ENCODE measurements at places on chromosomes 4 and X.

- no peak for DNase-seq
These were observed 9.8 kb downstream of the TMEM255A start for GRCh38 chrX:120301497-120301896.

- no peak for DNase-seq
These were observed 25.0 kb upstream of the GJB1 start for GRCh38 chrX:71198066-71198465.

DNA sequence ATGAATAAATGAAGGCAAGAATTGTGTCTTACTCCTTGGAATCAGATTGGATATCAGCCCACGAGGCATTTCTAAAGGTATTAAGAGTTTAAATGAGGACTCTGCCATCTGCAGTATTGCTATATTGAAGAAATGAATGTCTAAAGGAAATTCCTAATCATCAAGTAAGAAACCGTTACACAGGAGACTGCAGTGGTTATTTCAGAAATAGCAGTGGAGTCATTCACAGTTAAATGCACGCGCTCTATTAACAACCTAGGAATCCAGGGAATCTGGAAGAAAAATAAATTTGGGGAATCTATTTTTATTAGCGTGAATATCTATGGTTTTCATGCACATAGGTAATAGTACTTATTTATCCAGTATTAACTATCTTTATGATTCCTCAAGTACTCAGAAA is 334.2 kb downstream of the TENM3 start:
- DNase-seq: no peak

DNA sequence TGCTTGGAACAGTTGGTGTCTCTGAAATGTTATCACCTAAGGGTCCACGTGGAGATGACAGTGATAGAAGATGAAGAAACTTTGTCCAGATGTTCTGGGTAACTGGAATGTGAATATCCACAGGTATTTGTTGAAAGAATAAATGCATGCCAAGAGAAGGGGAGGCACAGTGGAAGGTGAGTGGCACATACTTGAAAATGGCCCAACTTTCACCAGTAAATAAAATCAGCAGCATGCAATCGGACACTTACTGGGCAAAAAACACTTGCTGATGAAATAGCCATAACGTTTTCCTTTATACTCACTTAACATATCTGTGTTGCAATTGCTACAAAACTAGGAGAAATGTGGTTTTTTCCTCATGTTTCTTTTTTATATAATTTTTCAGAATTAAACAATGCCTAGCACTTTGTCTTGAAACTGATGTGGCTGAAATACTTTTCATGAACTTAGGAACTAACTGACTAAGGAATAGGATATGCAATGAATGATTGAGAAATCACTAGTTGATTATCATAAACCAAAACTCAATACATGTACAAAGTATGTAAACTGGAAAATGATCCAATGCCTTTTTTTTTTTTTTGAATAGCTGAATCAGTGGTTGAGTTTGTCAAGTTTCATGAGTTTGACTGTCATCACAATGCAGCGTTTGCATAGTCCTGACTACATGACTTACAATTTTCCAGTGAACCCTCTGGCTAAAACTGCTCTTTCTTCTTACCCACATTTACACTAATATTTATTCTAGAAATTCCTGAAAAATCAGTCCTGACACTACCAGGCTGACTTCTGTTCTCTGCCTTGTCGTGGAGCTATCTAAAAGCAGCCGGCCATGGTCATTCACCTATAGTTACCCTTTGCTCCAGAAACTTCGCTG is 127.4 kb downstream of the CPE start:
- DNase-seq: no peak

DNA sequence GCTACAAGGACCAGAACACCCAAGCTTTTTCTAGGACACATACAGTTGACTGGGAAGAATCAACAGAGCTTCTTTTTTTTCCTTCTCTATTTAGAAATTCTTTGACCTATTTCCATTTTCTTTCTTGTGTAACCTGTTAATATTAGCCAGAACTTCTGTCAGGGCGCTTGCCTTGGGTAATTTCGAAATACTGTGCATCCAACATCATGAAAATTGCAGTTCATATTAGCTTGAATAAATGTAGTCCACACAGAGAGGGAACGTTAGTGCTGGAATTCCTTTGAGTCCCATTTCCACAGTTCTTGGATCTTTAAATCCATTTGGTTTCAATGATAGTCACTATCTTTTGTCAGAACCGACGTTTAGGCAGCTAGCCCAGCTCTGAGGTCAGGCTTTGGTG is 141.8 kb downstream of the MXRA5 start:
- DNase-seq: no peak

- DNase-seq: no peak
These were observed 213.1 kb upstream of the NOCT start for GRCh38 chr4:138802499-138802898.

DNA sequence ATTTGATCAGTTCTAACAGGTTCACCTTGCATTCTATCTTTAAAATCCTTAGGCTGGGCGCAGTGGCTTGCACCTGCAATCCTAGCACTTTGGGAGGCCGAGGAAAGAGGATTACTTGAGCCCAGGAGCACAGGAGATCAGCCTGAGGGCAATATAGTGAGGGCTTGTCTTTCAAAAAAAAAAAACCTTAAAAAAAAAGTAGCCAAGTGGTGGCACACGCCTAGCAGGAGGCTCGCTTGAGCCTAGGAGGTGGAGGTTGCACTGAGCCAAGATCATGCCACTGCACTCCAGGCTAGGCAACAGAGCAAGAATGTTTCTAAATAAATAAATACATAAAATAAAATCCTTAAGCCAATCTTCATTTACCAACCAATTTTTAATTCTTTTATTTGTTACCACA is 75.6 kb downstream of the PRSS12 start:
- no peak for DNase-seq

GRCh38 chr4:116480546-116480945 is 604.8 kb downstream of the TRAM1L1 start:
- no peak for DNase-seq

- no peak for DNase-seq
These were observed 200.5 kb downstream of the INPP4B start for GRCh38 chr4:142645475-142646108.

DNA sequence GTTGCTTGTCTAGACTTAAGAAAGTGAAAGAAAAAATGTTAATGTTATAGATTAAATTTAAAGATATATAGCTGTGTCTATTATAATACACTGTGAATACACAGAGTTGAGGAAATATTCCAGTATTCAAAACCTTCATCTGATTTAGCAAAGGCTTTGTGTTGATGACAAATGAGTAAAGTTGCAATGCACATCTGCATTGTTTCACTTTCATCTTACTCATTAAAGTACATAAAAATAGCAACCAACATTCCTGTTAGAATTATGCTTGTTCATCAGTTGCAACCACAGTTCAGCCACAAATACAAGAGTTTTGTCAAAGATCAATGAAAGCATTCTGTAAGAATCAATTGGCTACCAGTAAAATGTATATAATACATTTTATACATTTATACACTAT is 346.4 kb upstream of the SLC7A11 start:
- no peak for DNase-seq

DNA sequence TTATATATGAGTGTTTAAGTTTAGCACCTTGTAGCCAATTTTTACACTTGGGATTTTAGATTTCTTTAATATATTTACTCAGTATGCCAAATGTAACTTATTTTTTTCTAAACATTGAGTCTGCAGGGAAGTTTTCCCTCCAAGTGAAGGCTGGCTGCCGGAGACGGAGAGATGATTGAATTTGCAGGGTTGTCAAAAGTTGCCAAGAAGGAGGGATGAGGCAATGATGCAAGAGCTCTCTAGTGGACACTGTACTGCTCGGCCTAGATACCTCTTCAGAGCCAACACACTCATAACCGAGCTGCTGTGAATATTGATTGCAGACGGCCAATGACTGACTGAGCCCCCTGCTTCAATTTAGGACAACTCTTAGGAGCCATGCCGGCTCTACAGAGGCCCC is 318.6 kb upstream of the CASK start:
- no peak for DNase-seq

GRCh38 chrX:67582436-67582835 is 38.6 kb downstream of the AR start:
- no peak for DNase-seq

- DNase-seq: no peak
These were observed 20.1 kb downstream of the ENPP6 start for GRCh38 chr4:184197536-184198082.

- DNase-seq: no peak
These were observed 630.1 kb downstream of the STIM2 start for GRCh38 chr4:27490766-27491165.

- no peak for DNase-seq
These were observed 153.0 kb downstream of the DCLK2 start for GRCh38 chr4:150231107-150231770.

GRCh38 chr4:107721436-107722100 is 1.5 kb upstream of the PAPSS1 start:
- DNase-seq: peak; percentile 46

DNA sequence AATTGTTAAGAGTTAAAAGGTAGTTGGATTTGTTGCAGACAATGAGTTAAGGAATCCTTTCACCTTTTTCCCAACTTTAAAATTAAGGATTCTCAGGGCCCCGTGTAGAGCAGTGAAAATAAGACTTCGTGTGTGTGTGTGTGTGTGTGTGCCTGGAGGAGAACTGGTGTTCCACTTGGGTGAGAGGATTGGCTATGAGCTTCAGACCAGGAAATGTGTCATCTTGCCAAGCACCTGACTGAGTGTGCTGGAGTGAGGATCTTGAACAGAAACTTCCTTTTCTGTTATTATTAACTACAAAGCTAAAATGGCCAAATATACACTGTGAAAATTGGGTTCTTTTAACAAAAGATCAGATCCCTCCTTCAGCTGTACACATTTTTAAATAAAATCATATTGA is 113.1 kb upstream of the VCX2 start:
- DNase-seq: no peak

DNA sequence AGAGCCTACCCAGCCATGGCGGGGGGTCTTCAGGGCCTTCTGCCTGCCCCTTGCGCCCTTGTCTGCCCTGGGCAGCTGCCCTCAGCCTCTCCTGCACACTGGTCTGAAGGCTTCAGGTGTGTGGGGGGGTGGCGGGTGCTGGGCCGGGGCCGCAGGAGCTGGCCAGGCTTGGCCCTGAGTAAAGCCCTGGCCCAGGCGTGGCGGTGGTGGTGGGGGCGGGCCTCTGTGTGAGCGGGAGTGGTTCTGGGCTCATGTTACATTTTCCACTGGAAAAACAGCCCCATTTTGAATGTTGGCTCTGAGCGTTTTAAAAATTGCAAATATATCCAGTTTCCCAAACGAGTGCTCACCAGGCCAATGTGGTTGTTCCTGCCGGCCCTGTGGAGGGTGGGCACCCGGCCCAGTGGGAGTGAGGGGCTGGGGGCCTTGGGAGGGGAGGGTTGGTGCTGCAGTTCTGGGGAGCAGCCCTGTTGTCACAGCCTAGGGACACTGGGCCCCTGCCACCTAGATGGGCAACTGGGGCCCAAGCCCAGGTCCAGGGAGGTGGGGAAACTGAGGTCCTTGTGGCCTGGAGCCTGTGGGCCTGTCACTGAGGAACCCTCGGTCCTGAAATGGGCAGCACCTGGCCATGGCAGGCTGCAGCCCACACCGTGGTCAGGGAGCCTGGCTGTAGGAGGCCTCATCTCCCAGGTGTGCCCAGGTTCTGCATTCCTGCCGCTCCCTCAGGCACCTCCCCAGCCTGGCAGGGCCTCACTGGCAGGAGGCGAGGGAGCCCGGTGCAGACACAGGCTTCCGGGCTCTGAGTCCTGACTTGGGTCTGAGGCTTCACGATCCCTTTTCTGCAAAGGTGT is 28.3 kb downstream of the FGFRL1 start:
- no peak for DNase-seq

DNA sequence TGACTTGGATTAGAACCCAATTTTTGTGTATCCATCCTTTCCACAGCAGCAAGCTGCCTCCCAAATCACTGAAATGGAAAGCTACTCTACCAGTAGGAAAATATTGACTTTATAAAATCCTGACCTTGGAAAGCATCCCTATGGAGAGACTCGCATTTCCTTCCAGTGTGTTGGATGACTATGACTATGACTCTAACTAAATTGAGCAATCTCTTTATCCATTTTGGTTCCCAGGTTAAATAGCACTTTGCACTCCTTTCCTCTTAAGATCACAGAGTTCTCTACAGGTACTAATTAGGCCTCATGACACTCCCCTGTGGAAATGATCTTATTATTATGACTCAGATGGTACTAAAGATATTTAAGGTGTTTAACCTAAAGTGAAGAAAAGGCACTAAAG is 431.8 kb downstream of the PPARGC1A start:
- no peak for DNase-seq

DNA sequence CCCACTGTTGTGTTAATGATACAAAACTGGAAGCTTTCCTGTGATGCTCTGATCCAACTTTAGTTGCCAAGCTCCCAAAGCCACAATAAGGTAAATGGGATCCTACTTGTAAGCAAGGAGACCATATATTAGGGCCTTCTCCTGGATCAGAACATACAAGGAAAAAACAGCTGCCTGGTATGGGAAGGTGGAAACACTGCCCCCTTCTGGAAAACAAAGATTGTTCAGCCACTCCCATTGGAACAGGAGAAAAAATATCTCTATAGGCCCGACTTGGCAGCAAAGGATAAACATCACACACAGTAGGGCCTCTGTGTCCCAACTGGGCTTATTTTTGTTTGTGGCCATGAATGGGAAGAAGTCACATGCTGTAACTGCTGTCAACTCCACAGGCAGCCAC is 166.5 kb downstream of the TBX22 start:
- DNase-seq: no peak

DNA sequence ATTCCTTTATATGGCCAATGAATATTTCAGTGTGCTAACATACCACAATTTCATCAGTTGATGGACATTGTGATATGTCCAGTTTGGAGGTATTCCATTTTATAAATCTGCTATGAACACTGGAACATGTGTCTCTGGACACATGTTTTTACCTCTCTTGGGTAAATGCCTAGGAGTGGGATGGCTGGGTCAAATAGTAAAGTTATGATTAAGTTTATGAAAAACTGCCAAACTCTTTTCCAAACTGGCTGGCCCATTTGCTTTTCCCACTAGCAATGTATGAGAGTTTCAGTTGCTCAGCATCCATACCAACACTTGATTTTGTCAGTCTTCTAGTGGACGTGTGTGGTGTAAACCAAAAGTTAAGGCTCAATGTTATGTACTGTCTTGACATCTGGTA is 40.5 kb downstream of the CEP44 start:
- DNase-seq: no peak

DNA sequence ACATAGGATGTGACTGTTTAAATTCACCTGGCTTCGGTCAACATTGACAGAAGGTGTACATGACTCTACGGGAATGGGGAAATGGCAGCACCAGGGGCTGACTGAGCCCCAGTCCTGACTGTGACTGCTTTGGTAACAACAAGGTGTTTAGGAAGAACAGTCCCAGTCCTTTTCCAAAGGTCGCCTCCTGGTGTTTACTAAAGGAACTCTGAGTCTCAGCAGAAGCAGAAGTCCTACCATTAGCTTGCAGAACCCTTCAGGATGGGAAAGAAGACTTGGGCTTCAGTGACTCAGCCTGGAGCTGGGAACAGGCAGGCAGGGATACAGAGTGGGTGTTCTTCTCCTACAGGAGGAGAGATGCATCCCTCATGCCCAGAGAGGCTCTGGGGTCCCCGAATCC is 103.3 kb downstream of the MGST2 start:
- no peak for DNase-seq

GRCh38 chrX:118734909-118735308 is 7.5 kb downstream of the IL13RA1 start:
- DNase-seq: no peak

- no peak for DNase-seq
These were observed 12.3 kb downstream of the MMRN1 start for GRCh38 chr4:89906777-89907521.

- DNase-seq: no peak
These were observed 23.0 kb downstream of the FLNA start for GRCh38 chrX:154351183-154352011.
